8988T (cell line): ENCODE measurements at places on chromosomes 6 and 20.
A peak's percentile ranks its signal among the peaks of the same experiment; 100 is the strongest.

DNA sequence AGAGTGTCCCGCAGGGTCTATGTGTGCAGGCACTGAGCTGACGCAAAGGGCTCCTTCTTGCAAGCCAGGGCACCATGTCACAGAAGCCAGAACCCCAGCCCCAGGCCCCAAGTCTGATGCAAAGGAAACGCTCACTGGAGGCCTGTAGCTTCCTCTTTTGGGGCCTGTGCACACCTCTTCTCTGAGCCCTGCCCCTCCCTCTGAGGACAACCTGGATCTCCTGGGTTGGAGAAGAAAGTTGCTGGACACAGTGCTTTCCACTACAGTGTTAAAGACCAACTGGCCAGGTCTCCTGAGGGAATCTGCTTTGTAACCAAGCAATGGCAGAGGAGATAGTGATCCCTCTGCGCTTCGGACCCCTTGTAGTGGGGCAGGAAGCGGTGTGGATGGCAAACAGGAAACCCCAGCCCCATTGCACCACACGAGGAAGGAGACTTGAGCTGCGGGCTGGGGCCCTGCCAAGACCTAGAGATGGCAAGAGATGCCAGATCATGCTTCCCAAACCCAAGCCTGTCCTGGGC lies 90.0 kb downstream of the PRND start:
- no peak for DNase-seq

DNA sequence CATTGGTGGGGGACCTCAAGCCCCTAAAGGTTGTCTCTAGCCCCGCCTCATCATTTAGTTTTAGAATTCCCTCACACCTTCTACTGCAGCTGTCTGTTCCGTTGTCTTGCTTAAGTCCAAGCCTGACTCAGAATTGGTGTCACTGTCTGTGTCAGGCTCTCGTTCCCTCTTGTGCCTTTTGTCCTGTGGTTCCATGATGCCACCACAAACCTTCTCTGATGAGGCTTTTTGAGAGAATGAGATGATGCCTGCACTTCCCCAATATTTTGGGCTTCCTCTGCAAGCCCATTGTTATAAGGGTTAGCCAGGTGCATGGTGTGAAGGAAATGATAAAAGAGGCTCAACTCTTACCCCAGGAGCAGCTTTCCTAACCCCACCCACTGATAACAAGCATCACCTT lies 8.1 kb upstream of the AKIRIN2 start:
- DNase-seq = no peak

DNA sequence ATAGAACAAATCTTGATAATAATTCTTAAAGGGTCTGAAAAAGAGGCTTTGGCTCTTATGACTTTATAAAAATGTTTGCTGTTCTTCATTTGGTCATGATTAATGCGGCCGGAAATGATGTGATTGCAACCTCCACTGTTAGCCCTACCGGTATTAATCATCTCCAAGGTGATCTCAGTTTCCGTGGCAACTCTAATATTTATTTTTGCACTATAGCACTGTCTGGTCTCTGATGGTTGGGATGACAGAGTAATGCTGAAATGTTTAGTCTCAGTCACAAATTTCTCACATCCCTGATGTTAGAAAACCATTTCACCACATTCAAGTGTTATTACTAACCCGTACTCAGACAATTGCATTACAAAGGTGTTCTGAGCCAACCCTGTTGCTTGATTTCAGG lies 87.4 kb downstream of the TMEM200A start:
- no peak for DNase-seq

GRCh38 chr6:47041741-47042140 lies 391 bp downstream of the ADGRF1 start:
- no peak for DNase-seq

GRCh38 chr20:54611708-54612412 lies 136.5 kb downstream of the DOK5 start:
- DNase-seq = no peak

GRCh38 chr6:55895972-55896730 lies 20.8 kb upstream of the BMP5 start:
- no peak for DNase-seq

DNA sequence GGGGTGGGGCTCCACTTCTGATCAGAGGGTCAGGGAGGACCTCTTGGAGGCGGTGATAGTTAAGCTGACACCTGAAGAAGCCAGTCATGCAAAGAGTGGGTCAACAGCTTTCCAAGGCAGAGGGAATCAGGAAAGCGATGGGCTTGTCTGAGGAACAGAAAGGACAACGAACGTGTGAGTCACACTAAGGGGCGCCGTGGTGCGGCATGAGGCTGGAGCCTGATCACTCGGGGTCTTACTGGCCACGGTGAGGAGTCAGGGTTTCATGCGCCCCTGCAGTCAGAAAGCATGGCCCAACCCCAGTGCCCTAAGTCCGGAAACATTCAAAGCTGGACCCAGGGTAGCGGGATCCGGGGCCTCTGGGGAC lies 50.6 kb upstream of the SLC32A1 start:
- no peak for DNase-seq

GRCh38 chr6:117266257-117267053 lies 1.1 kb downstream of the VGLL2 start:
- DNase-seq = no peak

DNA sequence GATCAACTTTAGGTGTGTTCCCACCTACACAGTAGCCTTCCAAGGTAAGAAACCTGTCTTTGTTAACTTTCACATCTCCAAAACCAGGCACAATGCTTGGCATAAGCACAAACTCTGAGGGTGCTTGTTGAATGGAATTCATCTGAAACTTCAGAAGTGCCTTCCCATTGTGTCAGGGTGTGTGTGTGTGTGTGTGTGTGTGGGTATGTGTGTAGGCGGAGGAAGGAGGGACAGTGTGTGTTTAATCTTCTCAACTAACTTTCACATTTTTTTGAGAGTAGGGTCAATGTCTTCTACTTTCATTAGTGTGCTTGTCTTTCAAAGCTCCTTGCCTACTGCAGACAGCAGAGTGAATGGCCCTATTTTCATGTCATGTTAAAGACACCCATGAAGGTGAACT lies 45.6 kb downstream of the PDE7B start:
- DNase-seq = no peak

GRCh38 chr6:53273370-53273769 lies 75.4 kb downstream of the ELOVL5 start:
- DNase-seq = no peak

- peak; percentile 47 for DNase-seq
Observed at GRCh38 chr6:31042806-31043205, 32.5 kb downstream of the MUC22 start.

DNA sequence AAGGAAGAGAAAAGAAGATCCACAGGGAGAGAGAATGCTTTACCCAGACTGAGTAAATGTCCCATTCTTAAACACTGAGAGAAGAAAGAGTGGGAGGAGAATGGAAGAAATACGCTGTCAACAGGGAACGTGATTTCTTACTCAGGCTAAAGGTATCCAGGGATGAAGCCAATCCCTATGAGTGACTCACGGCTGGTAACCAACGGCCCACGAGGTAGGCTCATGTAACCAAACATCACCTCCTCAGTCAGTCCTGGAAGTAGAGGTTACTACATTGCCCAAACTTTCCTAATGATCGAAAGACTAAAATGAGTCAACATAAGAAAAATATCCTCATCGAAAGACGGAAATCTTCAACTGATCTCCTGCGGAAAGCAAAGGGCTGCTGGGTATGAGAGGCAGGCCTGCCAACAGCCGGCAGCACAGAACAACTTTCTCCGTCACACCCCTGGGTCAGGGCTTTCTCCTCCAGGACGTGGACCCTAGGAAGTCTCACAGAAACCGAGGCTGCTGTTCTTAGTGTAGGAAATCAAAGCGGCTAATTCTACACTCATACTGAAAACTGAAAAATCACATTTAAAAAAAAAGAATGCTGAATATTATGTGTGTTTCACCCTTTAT lies 292.6 kb downstream of the GMDS start:
- peak; percentile 43 for DNase-seq

GRCh38 chr6:148867862-148868261 lies 121.0 kb downstream of the UST start:
- no peak for DNase-seq

DNA sequence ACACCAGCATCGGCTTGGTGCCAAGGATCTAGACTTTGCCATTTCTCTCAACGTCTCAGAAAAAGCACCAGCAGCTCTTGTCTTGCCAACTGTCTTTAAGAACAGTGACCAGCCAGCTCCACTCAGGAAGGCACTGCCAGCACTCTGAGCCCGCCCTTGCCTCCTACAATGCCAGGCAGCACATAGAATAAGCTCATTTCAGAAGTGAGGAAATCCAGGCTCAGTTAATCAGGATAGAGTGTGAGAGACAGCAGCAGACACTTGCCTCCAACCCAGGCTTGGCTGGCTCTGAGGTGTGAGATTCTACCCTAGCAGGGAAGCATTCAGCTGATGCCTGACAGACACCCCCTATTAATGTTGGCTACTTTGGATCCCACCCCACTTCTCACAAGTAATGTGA lies 4.3 kb upstream of the SYNDIG1 start:
- no peak for DNase-seq

DNA sequence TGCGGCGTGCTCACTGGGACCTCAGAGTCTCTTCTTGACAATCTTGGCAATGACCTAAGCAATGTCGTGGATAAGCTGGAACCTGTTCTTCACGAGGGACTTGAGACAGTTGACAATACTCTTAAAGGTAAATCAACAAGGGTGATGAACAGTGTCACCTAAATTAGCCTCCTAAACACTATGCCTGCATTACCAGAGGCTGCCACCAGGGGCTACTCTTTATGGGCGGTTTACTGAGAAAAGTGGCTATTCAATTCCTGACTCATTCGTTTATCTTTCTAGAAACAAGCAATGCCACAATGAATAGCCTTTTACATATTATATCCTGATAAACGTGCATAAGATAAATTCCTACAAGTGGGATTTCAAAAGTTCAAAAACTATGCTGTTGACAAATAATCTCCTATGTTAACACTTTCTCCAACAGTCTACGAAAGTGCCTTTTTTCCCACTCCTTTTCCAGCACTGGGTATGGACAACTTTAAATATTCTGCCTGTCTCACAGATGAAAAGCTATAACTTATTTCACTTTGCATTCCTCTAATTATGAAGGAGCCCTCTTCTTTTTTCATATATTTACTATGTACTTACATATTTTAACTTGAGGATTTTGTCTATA lies 1.3 kb downstream of the BPIFA2 start:
- no peak for DNase-seq

DNA sequence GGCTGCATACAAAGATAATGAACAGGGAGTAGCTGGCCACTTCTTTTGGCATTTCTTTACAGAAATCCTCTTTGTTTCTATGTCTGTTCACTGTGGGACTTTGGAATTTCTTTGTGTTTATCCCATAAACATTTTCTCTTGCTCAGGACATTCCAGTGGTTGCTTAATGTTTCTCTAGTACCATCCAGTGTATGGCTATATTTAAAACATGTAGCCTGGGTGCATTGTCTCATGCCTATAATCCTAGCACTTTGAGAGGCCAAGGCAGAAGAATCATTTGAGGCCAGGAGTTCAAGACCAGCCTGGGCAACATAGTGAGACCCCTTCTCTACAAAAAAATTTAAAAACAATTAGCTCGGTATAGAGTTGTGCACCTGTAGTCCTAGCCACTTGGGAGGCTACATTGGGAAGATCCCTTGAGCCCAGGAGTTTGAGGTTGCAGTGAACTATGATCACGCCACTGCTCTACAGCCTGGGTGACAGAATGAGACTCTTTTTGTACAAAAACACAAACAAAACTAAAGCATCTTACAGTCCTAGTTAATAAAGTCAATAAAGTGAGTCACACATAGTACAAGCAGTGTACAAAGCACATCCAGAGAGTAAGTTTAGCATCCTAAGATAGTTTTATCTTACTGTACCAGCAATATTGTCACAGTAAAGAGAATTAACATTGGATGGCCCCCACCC lies 63.3 kb downstream of the ZFAND3 start:
- no peak for DNase-seq

DNA sequence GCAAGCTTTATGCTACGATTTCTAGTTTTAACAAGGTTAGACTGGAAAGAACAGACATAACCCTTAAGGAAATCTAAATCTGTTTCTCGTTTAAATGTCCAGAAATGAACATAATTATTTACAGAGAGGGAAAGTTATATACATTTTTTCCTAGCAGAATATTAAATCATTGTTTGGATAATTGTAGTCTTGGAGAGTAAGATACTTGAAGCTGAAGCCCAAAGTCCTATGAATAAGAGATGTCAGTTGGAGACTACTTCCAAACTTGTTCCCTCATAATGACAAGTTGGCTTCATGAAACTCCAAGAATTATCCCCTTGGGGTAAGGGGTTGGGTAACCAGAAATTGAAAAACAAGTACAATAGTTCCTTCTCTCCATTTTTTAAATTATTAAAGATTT lies 911.1 kb upstream of the MAN1A1 start:
- DNase-seq = no peak

DNA sequence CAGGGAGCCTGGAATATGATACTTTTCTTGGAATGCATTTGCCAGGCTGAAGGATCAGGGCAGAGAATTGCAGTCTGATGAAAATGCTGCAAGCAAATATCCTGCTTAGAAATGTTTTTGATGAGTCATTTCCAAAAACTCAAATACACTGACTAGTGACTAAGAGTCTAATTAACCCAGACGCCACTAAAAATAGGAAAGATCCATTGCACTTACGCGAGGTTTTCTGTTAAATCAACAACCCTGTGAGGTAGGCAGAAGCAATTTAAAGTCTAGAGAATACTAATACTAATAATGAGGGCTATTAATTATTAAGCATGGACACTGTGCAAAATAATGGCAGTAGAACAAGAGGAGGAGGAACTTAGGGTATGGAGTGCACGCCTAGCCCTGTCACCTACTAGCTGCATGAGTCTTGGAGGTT lies 130.1 kb upstream of the DOK5 start:
- no peak for DNase-seq
